Cerebellar nuclear complex (tissue), 1 donor: ENCODE measurements at places on chromosomes 4 and X.

GRCh38 chr4:37765741-37766140, 60.7 kb upstream of the PGM2 start:
- DNase-seq: no peak

DNA sequence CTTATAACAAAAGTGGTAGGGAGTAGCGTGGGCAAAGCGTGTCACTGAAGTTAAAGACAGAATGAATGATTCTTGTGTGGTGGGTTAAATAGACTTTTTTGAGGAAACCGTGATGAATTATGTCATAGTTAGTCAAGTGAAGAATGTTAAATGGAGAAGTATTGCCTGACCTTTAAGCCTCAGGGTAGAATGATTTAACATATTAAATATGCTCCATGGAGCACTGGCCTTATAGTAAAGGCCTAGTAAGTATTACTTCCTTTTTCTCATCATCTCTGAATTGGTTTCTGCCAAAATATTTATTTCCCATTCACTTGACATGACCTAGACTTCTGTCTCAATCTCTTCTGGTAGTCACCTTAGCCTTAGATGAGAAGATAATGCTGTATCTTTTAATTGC, 23.7 kb downstream of the MAGEB1 start:
- no peak for DNase-seq

DNA sequence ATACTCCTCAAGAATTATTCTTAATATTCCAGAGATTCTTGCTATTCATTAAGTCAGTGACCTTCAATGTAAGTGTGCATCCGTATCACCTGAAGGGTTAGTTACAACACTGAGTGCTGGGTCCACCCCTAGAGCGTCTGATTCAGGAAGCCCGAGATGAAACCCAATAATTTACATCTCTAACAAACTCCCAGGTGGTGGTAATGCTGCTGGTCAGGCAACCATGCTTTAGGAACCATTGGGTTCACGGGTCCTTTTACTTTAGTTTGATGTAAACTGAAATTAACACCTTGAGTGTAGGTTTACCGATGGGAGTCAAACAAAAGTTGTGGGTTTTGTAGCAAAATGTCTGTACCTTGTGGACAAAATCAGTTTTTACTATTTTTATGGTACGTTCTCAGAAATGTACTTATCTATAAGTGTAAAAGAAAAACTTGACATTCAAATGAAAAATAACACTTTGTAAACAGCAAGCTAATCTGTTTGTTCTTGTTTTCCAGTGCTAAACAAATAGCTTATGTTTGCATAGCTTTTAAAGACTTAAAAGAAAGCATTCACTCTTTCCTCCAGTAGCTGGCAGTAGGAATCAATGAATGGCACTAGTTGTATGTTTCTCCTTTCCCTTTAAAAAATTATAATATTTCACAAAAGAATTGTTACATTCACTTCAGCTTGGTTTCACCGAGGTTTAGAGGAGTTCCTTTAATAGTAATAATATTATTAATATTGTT, 32.7 kb downstream of the ACE2 start:
- no peak for DNase-seq

- DNase-seq: no peak
Observed at GRCh38 chr4:128249787-128250668, 37.6 kb downstream of the PGRMC2 start.

- no peak for DNase-seq
Observed at GRCh38 chr4:138831948-138832347, 183.6 kb upstream of the NOCT start.
